ENCODE measurements at places on chromosomes 6 and 20. TPM values are rescaled to one million over a fixed set of nuclear protein-coding genes. Genes with fewer than 3 reads are reported as not detected.

The C20orf204 gene
- 0.77 TPM for total RNA-seq

The MICAL1 gene
- total RNA-seq, result 40.3 TPM

The RAD21L1 gene
- not detected for total RNA-seq

The HLA-DMB gene
- 1.4 TPM for total RNA-seq

The ZKSCAN4 gene
- 4.8 TPM for total RNA-seq

The RAET1G gene
- not detected for total RNA-seq

The HLA-DQB2 gene
- not detected for total RNA-seq

The CYP39A1 gene
- total RNA-seq, result under 0.01 TPM

The STK35 gene
- total RNA-seq, result 20.0 TPM

The PRPH2 gene
- 0.58 TPM for total RNA-seq

The BMP5 gene
- total RNA-seq, result 1.1 TPM

The CCN2 gene
- total RNA-seq, result 323 TPM

The TBC1D32 gene
- total RNA-seq, result 10.5 TPM

The AARS2 gene
- total RNA-seq, result 19.7 TPM

The SYCP2 gene
- 1.1 TPM for total RNA-seq

The CLVS2 gene
- not detected for total RNA-seq

The POLR1H gene
- 39.7 TPM for total RNA-seq

The TIAM2 gene
- 3.5 TPM for total RNA-seq

The OVOL2 gene
- total RNA-seq, result not detected

The SUMO4 gene
- 0.58 TPM for total RNA-seq

The HLA-DOB gene
- under 0.01 TPM for total RNA-seq

The DHX16 gene
- 52.0 TPM for total RNA-seq

The PMEPA1 gene
- total RNA-seq, result 1.5 TPM

The ARMH2 gene
- total RNA-seq, result not detected

The FAM162B gene
- 19.9 TPM for total RNA-seq

The HCK gene
- not detected for total RNA-seq

The LY6G5B gene
- total RNA-seq, result 2.3 TPM

The HS3ST5 gene
- total RNA-seq, result not detected

The SNAP25 gene
- 0.77 TPM for total RNA-seq

The NKAIN2 gene
- total RNA-seq, result not detected

The GLP1R gene
- under 0.01 TPM for total RNA-seq

The RING1 gene
- 22.8 TPM for total RNA-seq

The VGLL2 gene
- total RNA-seq, result not detected

The AGPAT4 gene
- 4.0 TPM for total RNA-seq

The FAM209B gene
- not detected for total RNA-seq

The IL17F gene
- not detected for total RNA-seq

The FOXA2 gene
- not detected for total RNA-seq

The TMEM244 gene
- not detected for total RNA-seq

The REPS1 gene
- total RNA-seq, result 34.4 TPM

The WASF1 gene
- 6.5 TPM for total RNA-seq

The BPI gene
- not detected for total RNA-seq

The GMPR gene
- total RNA-seq, result 8.1 TPM

The ZBP1 gene
- total RNA-seq, result not detected

The TEAD3 gene
- total RNA-seq, result 6.9 TPM

The MYLK2 gene
- total RNA-seq, result under 0.01 TPM

The OPN5 gene
- total RNA-seq, result not detected

The TAAR5 gene
- not detected for total RNA-seq

The SRC gene
- total RNA-seq, result 11.0 TPM

The CGA gene
- total RNA-seq, result 0.28 TPM

The TGM3 gene
- 0.19 TPM for total RNA-seq

The MOG gene
- total RNA-seq, result not detected

The HMGCLL1 gene
- 0.28 TPM for total RNA-seq

The TSPO2 gene
- not detected for total RNA-seq

The ZSCAN9 gene
- 9.8 TPM for total RNA-seq

All from regular cardiac myocyte (primary cell).